GM12878 (cell line): ENCODE measurements at places on chromosomes 2 and 18.

- DNase-seq = no peak
These were observed 125.0 kb downstream of the SETBP1 start for GRCh38 chr18:44805643-44806042.

- DNase-seq = no peak
These were observed 31.7 kb upstream of the EIF2AK3 start for GRCh38 chr2:88658881-88659537.

DNA sequence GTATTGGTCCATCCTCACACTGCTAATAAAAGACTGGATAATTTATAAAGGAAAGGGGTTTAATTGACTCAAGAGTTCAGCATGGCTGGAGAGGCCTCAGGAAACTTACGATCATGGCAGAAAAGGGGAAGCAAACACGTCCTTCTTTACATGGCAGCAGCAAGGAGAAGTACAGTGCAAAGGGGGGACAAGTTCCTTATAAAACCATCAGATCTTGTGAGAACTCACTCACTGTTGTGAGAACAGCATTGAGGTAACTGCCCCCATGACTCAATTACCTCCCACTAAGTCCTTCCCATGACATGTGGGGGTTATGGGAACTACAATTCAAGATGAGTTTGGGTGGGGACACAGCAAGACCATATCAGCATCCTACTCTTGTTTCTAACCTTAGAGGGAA is 37.0 kb downstream of the SP100 start:
- no peak for DNase-seq

DNA sequence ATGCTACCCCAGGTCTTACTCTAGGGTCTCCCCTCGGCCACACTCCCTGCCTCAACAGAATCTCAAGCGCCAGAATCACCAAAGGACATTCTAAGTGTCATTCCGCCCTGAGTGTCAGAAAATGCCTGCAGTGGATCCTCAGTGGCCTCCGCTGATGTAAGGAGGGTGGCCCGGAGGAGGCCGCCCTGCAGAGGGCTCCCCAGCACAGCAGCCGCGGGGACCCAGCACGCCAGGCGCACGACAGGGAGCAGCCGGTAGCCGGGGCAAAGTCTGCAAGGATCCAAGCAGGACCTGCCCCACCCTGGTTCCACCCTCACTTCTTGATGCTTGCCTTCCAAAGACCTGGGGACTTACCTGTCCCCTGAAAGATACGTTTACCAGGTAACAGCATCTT is 54.2 kb upstream of the ID2 start:
- no peak for DNase-seq

DNA sequence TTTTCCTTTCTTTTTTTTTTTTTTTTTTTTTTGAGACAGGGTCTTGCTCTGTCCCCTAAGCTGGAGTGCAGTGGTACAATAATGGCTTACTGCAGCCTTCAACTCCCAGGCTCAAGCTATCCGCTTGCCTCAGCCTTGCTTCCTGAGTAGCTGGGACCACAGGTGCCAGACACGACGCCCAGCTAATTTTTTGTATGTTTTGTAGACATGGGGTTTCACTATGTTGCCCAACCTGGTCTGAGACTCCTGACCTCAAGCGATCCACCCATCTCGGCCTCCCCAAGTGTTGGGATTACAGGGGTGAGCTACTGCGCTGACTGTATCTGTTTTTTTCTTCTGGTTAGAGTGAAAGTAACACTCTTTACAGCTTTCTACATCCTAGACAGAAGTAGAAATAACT is 240.3 kb upstream of the FBXO11 start:
- DNase-seq = no peak

DNA sequence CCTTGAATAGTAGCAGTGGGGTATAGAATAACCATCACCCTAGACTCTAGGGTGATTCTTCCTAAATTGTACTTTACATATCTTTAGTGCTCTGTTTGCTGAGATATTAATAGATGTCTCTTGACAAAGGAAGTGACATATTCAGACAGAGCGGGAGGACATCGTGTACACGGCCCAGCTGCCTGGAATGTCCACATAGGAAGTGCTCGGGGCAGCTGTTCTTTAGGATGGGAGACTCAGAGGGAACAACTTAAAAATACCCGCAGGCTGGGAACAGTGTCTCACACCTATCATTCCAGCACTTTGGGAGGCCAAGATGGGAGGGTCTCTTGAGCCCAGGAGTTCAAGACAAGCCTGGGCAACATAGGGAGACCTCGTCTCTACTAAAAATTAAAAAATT is 206.1 kb downstream of the FAM210A start:
- no peak for DNase-seq

DNA sequence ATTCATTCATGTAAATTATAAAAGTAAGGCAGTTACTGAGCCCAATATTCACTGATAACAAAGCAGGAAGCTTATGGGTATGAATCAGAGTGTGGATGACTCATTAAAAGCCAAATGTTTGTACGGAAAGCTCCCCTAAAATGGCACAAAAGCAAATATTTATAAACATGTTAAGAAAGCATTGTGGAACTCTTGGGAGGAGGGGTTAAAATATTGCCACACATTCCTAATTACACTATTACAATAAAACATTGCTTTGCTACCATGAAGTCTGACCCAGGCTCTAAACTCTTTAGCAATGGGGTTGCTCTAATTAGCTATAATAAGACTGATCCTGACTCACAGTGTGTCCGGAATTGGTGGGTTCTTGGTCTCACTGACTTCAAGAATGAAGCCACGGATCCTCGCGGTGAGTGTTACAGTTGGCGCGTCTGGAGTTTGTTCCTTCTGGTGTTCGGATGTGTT is 110.9 kb downstream of the NAB1 start:
- no peak for DNase-seq

DNA sequence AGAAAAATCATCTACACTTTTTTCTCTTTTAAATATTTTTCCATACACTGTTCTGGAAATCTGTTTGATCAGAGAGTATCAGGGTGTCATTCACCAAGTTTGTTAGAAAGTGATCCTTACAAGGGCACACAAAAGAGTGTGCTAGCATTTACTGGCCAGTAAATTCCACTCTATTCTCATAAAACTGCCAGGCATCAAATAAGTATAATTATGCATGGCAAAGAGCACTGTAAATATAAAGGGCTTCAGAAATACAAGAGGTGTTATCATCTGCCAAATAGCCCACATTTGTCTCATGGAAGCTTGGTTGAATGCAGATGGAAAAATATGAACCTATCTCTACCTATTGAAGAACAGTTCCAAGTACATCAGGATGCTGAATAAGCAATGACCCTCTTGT is 847.3 kb upstream of the ACVR2A start:
- DNase-seq = no peak

DNA sequence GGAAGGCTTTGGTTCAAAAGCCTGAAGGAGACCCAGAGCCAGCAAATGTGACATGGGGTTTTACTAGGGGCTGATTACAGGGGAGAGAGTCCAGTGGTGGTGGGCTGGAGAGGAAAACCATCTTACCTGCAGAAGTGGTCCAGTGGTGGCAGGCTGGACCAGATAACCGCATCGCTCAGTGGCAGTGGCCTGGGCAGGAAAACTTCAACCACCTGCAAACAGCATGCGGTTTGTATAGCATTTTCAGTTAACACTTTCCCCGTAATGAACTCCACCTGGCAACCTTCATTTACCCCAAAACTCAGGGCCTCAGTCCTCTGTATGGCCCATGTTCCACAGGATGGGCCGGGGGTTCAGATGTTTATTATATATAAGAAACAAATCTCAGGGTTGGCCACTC is 114.4 kb downstream of the LRRTM1 start:
- no peak for DNase-seq

GRCh38 chr2:170155022-170155722 is 22.8 kb upstream of the MYO3B start:
- DNase-seq = no peak

- DNase-seq = no peak
These were observed 16.2 kb downstream of the IWS1 start for GRCh38 chr2:127510073-127510472.

DNA sequence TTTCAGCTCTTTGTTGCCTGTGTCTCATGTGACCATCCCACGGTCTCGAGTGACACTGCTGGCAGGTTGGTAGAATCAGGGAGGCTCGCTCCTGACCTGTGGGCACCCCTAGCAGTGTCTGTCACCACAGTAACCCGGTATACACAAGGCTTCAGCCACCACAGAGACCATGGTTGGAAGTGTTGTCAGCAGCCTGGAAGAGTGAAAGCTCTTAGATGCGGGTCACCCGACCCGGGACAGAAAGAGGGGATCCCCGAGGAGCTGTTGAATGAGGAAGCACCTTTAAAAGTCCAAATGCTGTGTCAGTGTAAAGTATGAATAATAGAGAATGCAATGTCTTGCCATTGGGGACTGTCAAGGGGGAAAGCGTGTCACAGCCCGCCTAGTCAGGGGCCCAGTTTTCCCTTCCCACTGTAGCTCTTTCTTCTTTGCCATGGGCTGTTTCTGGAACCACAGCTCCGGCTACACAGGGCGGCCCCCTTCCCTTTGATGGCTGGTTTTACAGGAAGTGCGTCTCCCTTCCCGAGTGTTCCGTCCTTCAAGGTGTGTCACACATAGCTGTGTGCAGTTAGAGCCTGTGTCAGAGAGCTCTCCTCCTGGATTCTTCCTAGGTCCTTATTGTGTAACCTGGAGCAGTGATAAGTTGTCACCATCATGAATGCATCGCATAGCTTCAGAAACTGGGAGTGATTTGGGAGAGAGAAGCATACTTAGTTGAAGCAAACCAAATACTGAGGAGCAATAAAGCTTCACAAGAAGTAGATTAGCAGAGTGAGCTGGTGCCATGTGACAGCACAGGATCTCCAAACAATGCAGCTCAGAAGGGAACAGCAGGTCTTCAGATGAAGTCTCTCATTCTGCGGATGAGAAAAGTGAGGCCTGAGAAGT is 81.4 kb downstream of the MTCL1 start:
- no peak for DNase-seq

- no peak for DNase-seq
These were observed 67.1 kb downstream of the ANTXR1 start for GRCh38 chr2:69080071-69080470.

GRCh38 chr2:118089139-118089800 is 999 bp downstream of the INSIG2 start:
- no peak for DNase-seq
